ENCODE measurements at places on chromosomes 3 and 15. TPM values are rescaled to one million over a fixed set of nuclear protein-coding genes. Genes with fewer than 3 reads are reported as not detected.

Gene CCR1
- 2.3 TPM for total RNA-seq

Gene CSPG4
- total RNA-seq = 38.2 TPM

Gene DNAH12
- total RNA-seq = not detected

Gene WDR5B
- 1.5 TPM for total RNA-seq

Gene CAND2
- total RNA-seq = 133 TPM

Gene FAM81A
- total RNA-seq = 0.10 TPM

Gene ZNF620
- total RNA-seq = 4.2 TPM

Gene THRB
- 25.3 TPM for total RNA-seq

Gene CLDN18
- not detected for total RNA-seq
